SW 1271 (cell line): ENCODE measurements at places on chromosomes 5 and 9.

DNA sequence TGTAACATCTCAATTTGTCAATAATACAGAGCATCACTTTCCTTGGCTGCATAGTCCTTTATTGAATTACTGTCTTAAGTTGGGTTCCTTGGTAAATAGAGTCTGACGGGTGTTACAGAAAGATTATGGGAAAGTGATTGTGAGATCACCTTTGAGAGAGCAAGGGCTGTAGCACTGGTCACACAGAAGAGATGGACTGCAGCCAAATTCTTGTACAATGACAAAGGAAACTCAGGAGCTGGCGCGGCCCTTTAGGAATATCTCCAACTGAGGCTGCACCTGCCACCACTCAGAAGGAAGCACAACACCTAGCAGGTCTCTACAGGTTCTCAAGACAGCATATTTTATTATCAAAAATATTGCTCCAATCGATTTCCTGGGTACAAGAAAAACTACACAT lies 350.0 kb upstream of the ISL1 start:
- no peak for DNase-seq

DNA sequence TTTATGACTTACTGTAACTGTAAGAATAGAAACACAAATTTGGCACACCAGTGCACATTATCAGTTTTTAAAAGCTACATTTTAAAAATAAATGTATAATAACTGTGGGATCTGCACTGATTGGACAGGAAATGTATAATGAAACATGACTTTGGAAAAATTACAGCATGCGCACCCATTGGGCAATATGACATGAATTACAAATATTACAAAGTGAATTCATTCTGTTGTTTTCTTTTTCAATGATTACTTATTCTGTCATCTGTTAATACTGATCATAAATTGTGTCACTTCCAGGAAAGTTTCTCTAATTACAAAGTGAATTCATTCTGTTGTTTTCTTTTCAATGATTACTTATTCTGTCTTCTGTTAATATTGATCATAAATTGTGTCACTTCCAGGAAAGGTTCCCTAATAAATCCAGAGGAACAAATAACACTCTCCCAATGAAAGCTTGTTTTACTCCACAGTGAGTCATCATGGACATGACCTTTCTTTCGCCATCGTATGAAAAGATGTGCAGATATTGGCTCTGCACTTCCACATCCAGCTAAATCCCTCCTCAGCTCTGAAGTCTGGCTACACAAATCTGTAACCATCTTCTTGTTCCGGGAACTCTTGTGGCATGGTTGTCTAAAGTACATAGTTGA lies 297.0 kb upstream of the HAPLN1 start:
- no peak for DNase-seq

- no peak for DNase-seq
Observed at GRCh38 chr9:22049411-22049810, 40.3 kb upstream of the CDKN2B start.

- DNase-seq: no peak
Observed at GRCh38 chr5:15282611-15283010, 217.4 kb upstream of the FBXL7 start.

GRCh38 chr9:103397868-103398600 lies 402.9 kb downstream of the CYLC2 start:
- peak; percentile 63 for DNase-seq

DNA sequence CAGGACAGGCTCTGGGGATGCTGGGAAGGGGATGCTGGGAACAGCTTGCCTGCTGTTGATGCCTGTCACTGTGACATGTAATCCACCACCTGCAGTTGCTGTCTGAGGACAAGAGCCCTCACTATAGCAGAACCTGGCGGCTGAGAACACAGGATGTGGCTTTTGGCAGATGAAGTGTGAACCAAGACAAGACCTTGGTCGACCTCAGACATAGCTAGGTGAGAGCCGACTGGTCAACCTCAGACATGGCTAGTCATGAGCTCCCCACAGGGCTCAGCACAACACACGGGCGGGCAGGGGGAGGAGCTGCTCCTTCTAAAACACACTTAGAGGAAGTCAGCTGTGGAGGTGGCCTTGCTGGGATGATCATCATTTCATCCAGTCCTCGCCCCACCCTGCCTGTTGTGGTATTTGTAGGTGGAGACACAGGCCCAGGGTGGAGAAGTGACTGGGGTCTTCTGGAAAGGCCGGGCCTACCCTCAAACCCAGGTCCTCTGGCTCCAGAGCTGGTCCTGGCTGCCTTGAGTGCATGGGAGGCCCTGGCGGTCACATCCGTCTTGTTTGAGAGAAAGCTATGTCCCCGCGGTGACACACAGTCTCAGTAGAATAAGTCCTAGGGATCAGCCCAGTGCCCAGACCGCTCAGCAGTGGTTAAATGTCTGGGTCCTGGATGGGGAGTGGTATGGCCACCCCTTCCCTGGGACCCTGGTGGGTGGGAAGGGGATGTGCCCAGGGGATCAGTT lies 6.1 kb downstream of the SUSD3 start:
- DNase-seq: no peak

DNA sequence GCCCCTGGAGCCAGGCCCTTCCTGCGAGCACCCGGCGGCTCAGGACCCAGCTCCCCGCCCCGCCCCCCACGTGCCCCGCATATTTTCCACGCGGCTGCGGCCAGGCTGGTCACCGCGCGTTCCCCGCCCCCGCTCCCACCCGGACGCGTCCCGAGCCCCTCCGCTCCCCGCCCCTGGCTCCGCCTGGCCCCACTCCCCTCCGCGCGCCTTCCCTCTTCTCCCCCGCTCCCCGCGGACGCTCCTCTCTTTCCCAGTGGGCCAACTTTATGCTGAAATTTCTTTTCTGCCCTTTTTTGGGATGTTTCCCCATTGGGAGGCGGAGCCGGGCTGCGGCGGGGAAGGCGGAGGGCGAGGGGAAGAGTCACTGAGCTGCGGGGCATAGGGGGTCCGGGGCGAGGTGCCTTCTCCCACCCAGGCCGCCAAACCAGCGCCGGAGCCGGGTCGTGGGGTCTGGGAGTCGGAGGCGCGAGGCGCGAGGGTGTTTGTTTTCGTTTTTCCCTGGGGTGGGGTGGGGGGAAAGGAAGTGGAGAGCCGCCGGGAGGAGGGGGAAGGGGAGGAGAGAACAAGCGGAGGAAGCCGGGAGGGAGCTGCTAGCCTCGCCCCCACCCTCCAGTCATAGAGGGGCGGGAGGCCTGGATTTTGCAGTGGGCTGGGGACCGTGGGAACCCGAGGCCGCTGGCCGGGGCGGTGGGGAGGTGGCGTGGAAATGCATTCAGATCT lies 1.0 kb upstream of the TPM2 start:
- DNase-seq: no peak

DNA sequence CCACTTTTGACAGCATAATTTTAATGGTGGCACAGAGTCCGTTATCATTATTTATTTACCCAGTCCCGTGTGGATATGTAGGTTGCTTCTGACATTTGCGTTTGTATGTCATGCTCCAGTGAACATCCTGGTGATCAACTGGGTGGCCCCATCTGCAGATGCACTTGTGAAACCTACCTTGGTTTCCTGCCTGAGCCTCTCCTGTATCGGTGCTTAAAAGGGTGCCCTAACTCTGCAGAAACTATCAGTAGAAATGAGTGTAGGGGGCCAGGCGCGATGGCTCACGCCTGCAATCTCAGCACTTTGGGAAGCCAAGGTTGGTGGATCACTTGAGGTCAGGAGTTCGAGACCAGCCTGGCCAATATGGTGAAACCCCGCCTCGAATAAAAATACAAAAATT lies 92.1 kb upstream of the IER5L start:
- no peak for DNase-seq

GRCh38 chr9:109046346-109046745 lies 33.0 kb upstream of the CTNNAL1 start:
- no peak for DNase-seq
